ENCODE measurements at places on chromosomes 11 and 22.

DNA sequence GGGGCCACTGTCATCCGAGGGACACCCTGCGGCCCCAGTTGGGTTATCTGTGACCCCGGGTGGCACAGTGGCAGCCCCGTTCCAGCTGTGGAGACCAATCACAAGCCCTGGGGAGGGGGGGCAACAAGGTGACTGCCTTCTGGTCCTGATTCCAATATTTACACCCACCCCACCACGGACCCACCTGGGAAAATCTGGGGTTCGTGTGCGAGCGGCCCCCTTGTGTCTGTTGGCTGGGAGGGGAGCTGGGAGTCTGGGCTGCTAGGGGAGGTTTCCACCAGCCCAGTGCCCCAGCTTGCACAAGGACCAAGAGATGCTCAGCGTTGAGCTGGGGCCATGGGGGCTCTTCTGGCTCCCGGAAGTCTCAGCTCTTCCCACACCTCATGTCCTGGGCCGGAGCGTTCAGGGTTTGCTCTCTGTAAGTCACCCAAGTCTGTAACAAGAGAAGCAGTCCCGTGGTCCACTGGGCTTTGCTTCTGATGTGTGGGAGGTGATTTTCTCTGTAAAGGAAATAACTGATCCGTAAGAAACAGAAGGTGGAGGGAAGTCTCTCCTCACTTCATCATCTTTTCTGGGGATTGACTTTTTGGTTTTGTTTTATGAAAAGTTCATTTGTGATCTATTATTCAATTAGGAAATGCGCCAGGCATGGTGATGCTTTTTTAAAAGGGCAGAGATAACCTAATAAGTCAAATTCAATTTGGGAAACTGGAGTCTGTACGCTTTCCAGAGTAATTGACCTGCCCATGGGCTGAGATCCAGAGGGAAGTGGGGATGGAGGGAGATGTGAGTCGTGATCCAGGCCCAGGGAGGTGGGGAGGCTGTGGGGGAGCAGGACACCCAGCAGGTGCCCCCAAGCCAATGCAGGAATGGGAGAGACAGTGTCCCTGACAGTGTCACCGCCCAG is 22.4 kb upstream of the GAL start:
- no peak for DNase-seq

DNA sequence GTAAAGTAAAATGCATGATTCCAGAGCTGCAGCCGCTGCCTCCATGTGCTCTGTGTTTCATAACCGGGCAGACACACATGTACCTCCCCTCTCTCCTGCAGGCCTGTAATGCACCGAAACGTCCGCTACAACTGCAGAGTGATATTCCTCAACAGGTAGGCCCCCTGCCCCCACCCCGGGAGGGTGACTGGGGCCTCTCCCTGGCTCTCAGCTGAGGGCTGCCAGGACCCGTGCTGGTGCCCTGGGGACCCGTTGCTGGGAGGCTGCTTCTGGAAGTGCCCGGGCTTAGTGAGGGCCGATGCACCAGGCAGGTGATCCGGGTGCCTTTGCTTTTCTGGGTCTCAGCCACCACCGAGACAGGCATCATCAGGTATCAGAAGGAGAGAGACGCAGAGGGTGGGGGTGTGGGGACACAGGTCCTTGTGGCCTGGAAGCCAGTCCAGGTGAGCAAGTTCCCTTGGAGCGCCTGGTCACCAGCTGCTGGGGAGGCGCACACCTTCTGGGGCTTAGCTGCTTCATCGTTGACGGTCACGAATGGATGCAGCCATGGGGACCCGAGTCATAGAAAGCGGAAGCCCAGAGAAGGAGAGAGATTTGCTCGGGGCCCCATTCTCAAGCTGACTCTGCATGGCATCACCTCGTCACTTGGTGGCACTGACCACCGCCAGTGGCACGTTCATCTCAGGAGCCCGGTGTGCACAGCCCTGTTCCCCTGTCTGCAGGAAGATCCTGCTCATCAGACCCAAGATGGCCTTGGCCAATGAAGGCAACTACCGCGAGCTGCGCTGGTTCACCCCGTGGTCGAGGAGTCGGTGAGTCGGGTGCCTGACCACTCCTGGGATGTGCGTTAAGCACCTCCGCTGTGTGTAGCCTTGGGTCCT is 10.6 kb downstream of the NADSYN1 start:
- DNase-seq = no peak

GRCh38 chr11:110490886-110491285 is 61.1 kb downstream of the FDX1 start:
- DNase-seq = peak; percentile 18

- no peak for DNase-seq
These were observed 11.3 kb upstream of the MTMR3 start for GRCh38 chr22:29871684-29872083.

DNA sequence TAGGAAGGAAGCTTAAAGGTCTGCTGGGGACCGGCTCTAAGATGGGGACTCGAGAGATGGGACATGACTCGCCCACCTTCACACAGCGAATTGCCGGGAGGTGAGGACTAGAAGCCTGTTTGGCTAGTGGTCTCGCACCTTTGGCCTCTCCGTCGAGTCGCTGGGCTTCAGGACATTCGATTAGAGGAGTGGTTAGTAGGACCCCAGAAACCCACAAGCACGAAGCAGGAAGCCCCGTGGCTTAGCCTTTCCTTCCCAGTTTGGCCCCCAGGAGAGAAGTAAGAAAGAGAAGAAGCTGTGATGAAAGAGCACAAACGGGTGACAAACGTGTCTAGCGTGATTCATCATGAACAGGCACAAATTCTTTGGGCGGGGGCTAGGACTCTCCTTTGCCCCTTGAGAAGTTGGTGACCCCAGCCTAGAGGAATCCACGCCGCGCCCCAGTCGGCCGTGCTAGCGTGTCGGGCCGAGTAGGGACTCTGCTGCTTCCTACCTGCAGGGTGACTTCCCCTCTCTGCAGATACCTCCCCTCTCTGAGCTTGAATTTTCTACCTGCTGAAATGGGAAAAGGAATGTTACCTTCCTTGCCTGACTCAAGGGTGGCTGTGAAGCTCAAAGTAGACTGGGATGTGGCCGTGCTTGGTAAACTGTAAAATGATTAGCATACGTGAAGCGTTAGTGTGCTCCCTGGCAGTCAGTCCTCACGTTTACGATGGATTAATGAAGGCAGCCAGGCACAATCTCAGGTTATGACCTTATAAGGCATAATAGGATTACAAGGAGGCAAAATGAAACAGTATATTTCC is 1.1 kb upstream of the ADM start:
- peak; percentile 76 for DNase-seq

DNA sequence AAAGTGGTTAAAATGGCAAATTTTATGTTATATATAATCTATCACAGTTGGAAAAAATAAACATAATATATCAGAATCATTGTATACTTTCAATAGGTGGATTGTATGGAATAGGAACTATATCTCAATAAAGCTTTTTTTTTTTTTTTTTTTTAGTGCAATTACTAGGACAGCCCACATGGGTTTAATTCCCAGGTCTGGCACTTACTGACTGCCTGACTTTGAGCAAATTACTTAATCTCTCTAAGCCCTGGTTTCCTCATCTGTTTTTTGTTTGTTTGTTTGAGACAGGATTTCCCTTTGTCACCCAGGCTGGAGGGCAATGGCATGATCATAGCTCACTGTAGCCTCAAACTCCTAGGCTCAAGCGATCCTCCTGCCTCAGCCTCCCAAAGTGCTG is 26.1 kb upstream of the BAIAP2L2 start:
- DNase-seq = no peak

DNA sequence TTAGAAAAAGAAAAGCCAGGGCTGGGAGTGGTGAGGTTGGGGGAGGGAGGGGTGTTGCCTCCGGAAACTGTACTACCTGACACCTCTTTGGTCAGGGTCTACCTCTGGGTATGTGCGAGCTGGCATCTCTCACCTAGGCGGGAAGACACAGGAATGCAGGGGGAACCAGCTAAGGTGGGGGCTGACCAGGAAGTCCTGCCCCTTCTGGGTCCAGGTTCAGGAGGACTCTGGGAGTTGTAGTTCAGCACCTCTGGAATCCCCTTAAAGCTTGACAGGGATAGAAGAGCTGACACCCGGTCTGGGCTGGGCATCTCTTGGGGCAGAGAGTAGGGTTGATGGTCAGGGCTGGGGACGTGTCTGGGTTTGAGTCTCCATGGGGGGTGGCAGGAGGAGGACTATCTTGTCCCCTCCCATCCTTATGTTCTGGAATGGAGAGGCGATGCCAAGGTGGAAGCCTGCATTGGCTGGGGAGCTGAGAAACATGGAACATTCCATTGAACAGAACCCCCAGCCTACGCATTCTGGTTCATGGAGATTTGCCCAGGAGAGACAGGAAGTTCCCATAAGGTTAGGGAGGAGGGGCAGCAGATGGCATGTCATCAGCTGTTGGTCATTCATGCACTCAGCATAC is 2.1 kb upstream of the KIAA1671 start:
- peak; percentile 10 for DNase-seq
